ENCODE measurements at places on chromosomes 3 and 15. TPM values are rescaled to one million over a fixed set of nuclear protein-coding genes. Genes with fewer than 3 reads are reported as not detected.

- no peak for DNase-seq
Observed at GRCh38 chr3:141373768-141374526, 5.6 kb downstream of the ZBTB38 start.

DNA sequence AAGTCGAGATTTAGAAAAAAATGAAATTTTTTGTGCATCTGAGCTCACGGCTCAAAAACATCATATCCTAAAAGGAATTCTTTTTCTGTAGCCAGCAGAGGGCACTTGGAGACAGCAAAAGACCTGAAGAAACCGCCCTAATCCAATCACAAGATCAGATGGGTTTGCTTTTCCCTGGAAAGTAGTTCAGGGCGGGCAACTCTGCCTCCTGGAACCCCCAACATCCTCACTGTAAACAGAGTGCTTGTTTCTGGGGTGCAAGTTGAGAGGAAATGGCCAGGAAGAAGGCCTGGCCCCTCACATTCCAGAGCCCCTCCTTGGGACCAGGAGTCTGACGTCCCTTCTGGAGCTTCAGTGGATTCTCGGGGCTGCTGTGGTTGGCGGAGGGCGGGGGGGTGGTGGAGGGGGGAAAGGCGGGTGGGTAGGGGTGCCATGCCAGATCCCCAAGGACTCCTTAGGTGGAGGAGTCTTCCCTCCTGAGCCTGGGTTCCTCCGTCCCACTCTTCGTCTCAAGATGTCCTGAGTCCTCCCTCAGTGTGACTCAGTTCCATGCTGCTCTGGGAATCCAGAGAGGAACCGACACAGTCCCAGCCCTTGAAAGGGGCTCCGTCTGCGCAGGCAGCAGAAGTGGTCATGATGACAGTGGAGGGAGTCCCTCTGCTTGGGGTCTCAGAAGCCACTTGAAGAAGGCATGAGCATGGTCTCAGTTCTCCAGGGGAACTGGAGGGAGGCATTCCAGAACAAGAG, 35.9 kb downstream of the CCK start:
- DNase-seq: no peak

GRCh38 chr15:39709941-39710340, 72.7 kb downstream of the FSIP1 start:
- DNase-seq: no peak

DNA sequence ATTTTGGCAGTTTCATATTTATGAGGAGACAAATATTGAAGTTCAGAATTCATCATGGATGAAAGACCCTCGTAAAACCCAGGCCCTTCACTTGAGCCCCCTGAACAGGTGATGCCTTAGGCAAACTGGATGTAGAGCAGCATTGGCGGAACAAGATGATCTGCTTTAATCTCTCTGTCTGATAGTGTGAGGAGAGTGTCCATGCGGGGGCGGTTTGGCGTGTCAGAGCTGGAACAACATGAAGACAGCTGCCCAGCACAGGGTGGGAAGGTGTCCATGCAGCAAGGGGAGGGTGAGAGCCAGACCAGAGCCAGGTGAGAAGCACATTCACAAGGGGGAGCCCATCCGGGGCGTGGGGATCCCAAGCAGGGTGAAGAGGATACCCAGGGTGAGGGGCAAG, 31.8 kb upstream of the ANP32A start:
- no peak for DNase-seq

- DNase-seq: no peak
Observed at GRCh38 chr15:98663606-98664005, 15.3 kb downstream of the IGF1R start.

The CFAP161 gene
- total RNA-seq: not detected

DNA sequence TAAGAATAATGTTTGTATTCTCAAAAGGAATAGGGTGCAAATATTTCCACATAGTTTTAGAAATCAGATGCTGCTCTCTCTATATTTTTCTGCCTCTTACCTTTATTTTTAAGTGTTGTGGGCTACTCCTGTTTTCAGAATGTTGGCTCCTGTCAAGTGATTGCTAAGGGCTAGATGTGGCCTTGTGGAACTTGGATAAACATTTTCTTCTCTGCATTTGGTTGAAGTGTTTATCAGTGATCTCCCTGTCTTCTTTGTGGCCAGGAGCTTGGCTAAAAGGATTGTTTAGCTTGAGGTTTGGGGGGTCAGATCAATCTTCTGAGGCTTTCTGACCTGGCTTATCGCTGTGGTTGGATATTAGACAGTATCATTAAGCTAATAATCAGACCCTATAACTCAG, 112.6 kb downstream of the TCF12 start:
- DNase-seq: no peak

- DNase-seq: no peak
Observed at GRCh38 chr3:187210091-187210490, 12.8 kb downstream of the RTP1 start.

The SOX14 gene
- total RNA-seq: not detected

Measured in transverse colon (tissue), 4 donors.